ENCODE measurements at places on chromosomes 13 and 19. TPM values are rescaled to one million over a fixed set of nuclear protein-coding genes. Genes with fewer than 3 reads are reported as not detected.

DNA sequence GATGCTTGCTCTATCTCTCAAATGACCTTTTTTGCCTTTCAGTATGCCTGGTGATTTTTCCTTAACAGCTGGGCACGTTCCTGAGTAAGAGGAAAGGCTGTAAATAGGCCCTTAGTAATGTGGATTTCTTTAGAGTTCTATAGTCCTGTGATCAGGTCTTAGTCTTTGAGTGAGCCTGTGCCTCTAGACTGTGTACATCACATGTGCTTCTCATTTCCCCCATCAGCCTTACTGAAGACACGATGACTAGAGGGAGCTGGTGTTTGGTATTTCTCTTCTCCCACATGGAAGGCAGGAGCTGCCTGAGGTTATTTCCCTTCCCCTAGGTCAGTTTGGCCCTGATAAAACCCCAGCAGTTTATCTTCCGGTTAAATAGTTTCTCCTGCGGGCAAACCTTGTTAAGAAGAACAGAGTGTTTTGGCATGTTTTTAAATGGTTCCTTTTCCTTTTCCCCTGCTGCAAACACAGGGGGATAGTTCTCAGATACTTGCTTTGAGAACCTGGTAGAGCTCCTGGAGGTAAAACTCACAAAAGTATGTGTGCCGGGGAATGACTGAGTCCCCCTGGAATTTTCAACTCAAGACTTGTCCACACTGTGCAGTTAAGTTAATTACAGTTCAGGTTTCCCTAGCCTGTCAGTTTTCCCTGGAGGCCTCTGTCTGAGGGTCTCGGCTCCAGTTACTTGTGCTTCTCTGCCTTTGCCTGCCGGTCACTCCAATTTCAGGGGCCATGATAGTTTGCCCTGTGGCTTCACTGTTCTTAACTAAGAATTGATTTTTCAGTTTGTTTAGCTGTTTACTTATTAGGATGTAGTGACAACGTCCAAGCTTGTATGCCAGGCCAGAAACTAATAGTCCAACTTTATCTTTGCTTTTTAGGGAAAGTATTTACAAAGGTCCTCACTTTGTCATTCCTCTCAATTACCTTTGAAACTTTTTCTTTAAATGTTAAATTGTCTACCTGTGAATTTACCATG is 94.4 kb downstream of the URI1 start:
- no peak for DNase-seq

DNA sequence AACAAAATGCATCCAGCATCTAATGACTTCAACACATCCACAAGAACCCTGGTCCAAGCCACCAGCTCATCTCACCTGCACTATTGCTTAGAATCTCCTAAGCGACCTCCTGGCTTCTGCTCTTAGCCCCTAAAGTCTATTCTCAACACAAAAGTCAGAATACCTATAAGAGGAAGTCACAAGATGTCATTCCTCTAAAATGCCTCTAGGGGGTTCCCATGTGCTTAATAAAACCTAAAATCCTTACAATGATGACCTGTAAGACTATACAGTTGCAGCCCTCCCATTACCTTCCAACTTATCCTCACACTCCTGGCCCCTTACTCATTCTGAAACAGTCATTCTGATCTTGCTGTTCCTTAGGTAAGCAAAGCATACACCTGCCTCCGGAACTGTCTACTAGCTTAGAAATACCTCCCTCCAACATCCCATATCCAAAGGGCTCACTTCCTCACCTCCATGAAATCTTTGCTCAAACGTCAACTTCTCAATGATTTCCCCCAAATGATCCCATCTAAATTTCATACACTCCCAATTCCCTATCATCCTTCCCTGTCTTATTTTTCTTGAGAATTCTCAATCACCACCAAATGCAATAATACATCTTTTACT is 10.0 kb downstream of the ATP7B start:
- peak; percentile 28 for DNase-seq

Gene IGFL1
- not detected for total RNA-seq

GRCh38 chr19:46126086-46126580 is 1.6 kb upstream of the IGFL3 start:
- DNase-seq = no peak

DNA sequence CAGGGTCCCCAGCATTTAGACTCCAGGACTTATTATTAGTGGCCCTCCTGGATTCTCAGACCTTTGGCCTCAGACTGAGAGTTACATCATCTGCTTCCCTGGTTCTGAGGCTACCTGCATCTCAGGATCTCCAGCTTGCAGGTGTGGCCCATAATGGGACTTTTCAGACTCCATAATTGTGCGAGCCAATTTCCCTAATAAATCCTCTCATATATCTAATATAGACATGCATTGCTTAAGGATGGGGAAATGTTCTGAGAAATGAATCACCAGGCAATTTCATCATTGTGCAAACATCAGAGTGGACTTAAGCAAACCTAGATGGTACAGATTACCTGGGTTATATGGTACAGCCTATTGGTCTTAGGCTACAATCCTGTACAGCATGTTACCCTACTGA is 116.5 kb upstream of the FBXL3 start:
- no peak for DNase-seq

Gene CNN1
- total RNA-seq = 1.2 TPM

GRCh38 chr19:55986487-55986886 is at the start of gene NLRP5:
Gene NLRP5 (plus strand): TSS chr19:55986775.
- no peak for DNase-seq

DNA sequence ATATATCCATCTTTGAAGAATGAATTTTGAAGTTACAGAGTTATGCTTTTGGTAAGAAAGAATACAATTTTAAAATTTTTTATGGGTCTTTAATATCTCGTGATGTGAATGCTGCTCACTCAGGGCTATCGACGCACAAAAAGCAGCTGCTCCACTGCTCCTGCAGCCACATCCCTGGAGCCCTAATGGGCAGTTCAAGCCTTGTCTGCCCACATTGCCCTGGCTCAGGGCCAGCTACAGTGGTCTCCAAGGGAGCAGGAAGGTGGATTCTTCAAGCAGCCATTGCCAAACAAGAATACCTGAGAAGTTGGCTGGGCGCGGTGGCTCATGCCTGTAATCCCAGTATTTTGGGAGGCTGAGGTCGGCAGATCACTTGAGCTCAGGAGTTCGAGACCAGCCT is 85.8 kb downstream of the IPO5 start:
- no peak for DNase-seq

DNA sequence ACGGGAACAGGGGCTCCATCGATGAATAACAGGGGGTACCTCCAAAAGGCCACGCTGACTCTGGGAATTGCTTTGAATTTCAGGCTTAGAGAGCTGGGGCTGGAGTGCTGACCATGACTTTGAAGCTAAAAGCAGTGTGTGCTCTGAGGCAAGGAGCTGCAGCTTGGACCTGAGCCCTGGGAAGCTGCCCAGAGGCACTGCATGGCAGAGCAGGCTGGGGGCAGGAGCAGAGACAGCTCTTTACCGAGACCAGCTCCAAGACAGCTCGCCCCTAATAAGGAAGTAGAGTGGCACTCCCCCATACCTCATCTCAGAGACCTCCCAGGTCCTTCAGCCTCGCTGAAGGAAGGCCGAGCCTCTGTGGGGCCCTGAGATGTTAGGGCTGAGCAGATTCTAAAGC is 200.2 kb downstream of the COL4A1 start:
- no peak for DNase-seq

Gene VSTM1
- not detected for total RNA-seq

GRCh38 chr13:73767747-73768315 is 366.4 kb downstream of the KLF12 start:
- no peak for DNase-seq

GRCh38 chr19:44927746-44928145 is 13.3 kb downstream of the APOC1 start:
- no peak for DNase-seq

DNA sequence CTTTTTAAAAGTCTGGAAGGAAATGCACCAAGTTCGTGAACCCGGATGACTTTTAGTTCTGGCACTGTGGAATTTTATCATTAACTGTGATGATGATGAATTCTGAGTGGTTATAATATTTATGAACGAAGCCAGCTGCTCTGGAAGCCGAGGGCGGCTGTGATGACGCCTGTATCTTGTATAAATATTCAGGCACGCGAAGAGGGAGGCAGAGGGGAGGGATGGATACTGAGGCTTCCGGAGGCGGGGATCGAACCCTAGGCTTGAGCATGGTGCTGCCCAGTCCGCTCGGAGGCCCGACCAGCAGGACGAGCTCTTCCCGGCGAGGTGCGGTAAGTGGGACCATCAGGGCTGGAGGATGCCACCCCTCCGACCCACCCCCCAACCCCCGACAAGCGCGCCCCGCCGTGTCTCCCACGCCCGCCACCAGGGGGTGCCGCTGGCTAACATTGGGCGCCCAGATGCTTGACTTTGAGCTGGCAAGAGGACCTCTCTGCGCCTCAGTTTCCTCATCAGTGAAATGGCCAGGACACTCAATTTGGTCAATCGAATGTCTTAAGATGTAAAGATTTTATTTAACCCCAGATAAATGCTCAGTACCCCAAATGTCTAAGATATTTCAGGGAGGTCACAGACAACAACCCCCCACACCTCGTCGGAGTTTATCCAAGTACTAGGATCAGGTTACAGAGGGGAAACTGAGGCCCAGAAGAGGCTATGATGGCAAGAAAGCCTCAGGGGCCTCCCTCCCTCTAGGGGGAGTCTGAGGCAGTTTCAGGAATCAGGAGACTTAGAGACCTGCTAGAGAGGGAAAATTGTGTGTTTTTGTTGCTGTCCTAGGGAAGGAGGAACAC is 4.5 kb upstream of the RAB3A start:
- DNase-seq = no peak

DNA sequence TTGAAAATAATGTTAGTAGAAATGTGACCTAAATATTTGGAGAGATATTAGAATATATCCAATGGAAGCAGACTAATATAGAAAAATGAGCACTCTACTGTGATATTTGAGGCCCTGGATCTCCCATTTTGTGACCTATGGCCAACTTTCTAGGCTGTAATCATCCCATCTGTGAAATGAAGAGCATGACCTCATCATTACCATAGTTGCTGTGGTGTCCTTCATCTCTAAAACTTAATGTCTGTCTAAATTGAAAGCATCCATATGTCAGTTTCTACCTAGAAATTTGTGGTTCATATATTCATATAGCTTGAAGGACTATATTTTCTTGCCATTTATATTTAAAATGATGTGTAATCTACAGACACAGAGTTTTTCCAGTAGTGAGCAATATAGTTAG is 41.6 kb downstream of the PAN3 start:
- no peak for DNase-seq

GRCh38 chr19:6610934-6611852 is 20.2 kb upstream of the CD70 start:
- DNase-seq = no peak

DNA sequence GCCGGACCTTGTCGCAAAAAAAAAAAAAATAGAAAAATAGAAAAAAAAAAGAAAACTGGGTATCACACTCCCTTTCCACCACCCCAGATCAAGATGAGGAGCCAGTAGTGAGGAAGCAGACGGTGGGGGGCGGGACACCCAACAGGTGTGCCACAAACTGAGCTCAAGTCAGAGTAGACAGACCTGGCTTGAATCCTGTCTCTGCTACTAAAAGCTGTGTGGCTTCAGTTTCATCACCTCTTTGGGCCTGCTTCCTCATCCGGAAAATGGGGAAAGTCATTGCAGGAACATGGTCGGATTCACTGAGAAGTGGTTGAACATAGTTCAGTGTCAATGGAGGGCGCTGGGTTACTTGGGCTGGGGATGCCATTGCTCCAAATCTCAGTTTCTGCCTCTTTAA is 2.9 kb downstream of the HIF3A start:
- DNase-seq = no peak

GRCh38 chr19:28358633-28359032 is 854.3 kb downstream of the UQCRFS1 start:
- DNase-seq = no peak

- DNase-seq = no peak
Observed at GRCh38 chr13:32895296-32895695, 120.9 kb upstream of the KL start.

DNA sequence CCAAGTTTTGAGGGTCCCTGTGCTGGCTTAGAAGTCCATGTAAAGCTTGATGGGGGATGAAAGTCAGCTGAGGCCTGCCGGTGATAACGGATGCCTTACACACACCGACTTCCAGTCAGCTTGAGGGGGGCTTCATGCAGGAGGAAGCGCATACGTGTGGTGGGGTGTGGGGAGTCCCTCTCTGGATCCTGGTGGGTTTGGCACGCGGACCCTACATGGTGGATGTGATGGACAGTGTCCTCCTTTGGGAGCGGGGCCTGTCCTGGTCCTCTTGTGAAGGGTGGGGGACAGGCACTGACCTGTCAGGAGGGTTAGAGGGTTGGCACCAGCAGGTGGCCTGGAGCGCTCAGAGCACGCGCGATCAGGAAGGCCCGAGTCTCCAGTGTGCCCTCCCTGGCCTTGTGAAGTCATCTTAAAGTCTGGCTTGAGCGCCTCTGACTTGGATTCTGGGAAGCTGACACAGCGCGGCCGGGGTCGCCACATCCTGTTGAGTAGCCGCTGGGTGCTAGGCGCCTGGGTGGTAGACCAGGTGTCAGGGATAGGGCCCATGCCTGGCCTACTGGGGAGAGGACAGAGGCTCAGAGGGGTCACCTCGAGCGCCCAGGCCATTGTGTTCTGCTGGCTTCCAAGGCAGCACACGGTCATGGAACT is 2.9 kb downstream of the DAZAP1 start:
- no peak for DNase-seq

DNA sequence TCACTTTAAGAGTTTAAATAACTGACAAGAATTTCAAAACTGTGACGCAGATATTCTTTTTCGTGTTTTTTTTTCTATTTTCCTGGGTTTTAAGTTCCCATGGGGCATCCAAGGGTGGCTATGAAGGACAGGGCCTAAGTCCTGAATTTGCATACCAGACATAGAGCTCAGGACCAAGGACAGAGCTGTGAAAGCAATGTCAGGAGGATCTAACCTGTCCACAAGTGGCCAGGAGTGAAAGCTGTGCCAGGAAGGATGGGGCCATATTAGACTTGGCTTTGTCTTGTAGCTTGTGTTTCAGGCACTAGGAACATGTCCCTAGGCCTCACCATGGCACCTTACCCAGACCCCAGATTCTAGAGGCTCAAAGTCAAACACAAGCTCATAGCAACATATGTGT is 289.4 kb upstream of the MIR17HG start:
- DNase-seq = no peak

Gene SLC15A1
- total RNA-seq = under 0.01 TPM

DNA sequence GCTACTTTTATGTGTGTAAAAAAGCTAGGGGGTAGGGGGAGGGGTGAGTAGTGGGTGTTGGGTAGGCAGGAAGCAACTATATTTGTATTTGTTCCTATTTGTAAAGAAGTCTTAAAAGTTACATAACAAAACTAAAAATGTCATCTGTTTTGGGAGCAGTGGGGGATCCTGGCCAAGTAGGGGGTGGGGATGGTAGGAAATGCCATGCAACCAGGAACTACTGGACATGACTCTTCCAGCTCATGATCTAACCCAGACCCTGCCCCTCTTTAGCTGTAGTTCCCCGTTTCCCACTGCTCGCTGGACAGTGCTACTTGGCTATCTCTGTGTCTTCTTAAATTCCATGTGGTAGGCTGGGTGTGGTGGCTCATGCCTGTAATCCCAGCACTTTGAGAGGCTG is 3.2 kb downstream of the GTF3A start:
- DNase-seq = no peak

- no peak for DNase-seq
Observed at GRCh38 chr13:102933122-102933521, 87.3 kb downstream of the ERCC5 start.

DNA sequence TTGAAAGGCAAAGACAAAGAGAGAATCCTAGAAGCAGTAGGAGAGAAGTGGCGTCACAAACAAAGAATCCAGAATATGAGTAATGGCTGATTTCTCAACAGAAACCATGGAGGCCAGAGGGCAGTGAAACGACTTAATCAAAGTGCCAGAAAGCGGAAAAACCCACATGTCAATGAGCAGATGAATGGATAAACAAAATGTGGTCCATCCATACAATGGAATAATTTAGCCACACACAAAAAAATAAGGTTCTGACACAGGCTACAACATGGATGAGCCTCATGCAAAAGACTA is 52.2 kb upstream of the RANBP3 start:
- DNase-seq = no peak

Measured in frontal cortex (tissue), 4 donors.